Smooth muscle cell of the umbilical artery (primary cell): ENCODE measurements at places on chromosomes 13 and 19. TPM values are rescaled to one million over a fixed set of nuclear protein-coding genes. Genes with fewer than 3 reads are reported as not detected.

VSTM2B gene
- total RNA-seq = not detected in 2 replicates

C19orf85 gene
- total RNA-seq = not detected in 2 replicates

ZNF492 gene
- total RNA-seq = under 0.01 and 0.60 TPM in 2 replicates

PLVAP gene
- total RNA-seq = not detected in 2 replicates

IL4I1 gene
- 2.1 TPM in 2 replicates for total RNA-seq

KIR3DL2 gene
- total RNA-seq = not detected in 2 replicates

ZNF723 gene
- total RNA-seq = not detected in 2 replicates

PSMC4 gene
- total RNA-seq = 128 and 165 TPM in 2 replicates

SHC2 gene
- 0.78 and 1.8 TPM in 2 replicates for total RNA-seq

TDRD12 gene
- 0.28 and 0.30 TPM in 2 replicates for total RNA-seq

ACER1 gene
- total RNA-seq = 0.09 TPM in 1 of 2 replicates, not detected in the other

SULT2A1 gene
- total RNA-seq = not detected in 2 replicates

VRK3 gene
- total RNA-seq = 21.4 and 22.9 TPM in 2 replicates

PGLYRP2 gene
- total RNA-seq = not detected in 2 replicates

PLPP2 gene
- 7.3 and 51.1 TPM in 2 replicates for total RNA-seq

FBXO27 gene
- total RNA-seq = 3.3 and 6.4 TPM in 2 replicates

KIR2DL1 gene
- not detected in 2 replicates for total RNA-seq

ZNF699 gene
- 15.4 and 19.0 TPM in 2 replicates for total RNA-seq

GRK1 gene
- not detected in 2 replicates for total RNA-seq

CLEC4M gene
- not detected in 2 replicates for total RNA-seq

APOC4 gene
- total RNA-seq = not detected in 2 replicates

NLRP11 gene
- total RNA-seq = not detected in 2 replicates

CCL25 gene
- total RNA-seq = not detected in 2 replicates

ACTMAP gene
- 0.59 and 1.9 TPM in 2 replicates for total RNA-seq

ZNF701 gene
- 16.0 and 18.3 TPM in 2 replicates for total RNA-seq

RDH8 gene
- total RNA-seq = not detected in 2 replicates

MAMSTR gene
- total RNA-seq = 0.55 and 0.59 TPM in 2 replicates

KRTDAP gene
- total RNA-seq = not detected in 2 replicates

ZNF471 gene
- total RNA-seq = 5.3 and 9.1 TPM in 2 replicates

GFY gene
- total RNA-seq = not detected in 2 replicates

GJB6 gene
- total RNA-seq = not detected in 2 replicates

CATSPERD gene
- total RNA-seq = not detected in 2 replicates

ZNF555 gene
- total RNA-seq = 7.2 and 8.3 TPM in 2 replicates

COX7A1 gene
- total RNA-seq = 4.3 and 14.8 TPM in 2 replicates

ATP4B gene
- not detected in 2 replicates for total RNA-seq

TSHZ3 gene
- 12.5 and 14.4 TPM in 2 replicates for total RNA-seq

CYP4F8 gene
- total RNA-seq = not detected in 2 replicates

TPGS1 gene
- total RNA-seq = 20.6 and 35.6 TPM in 2 replicates

GAPDHS gene
- total RNA-seq = not detected in 2 replicates

SLC10A2 gene
- total RNA-seq = not detected in 2 replicates

CDX2 gene
- total RNA-seq = not detected in 2 replicates

CRLF1 gene
- total RNA-seq = 0.55 and 3.0 TPM in 2 replicates

TEX101 gene
- not detected in 2 replicates for total RNA-seq

ARHGAP33 gene
- 1.8 and 6.2 TPM in 2 replicates for total RNA-seq
